ENCODE measurements at places on chromosomes 1 and 21.

DNA sequence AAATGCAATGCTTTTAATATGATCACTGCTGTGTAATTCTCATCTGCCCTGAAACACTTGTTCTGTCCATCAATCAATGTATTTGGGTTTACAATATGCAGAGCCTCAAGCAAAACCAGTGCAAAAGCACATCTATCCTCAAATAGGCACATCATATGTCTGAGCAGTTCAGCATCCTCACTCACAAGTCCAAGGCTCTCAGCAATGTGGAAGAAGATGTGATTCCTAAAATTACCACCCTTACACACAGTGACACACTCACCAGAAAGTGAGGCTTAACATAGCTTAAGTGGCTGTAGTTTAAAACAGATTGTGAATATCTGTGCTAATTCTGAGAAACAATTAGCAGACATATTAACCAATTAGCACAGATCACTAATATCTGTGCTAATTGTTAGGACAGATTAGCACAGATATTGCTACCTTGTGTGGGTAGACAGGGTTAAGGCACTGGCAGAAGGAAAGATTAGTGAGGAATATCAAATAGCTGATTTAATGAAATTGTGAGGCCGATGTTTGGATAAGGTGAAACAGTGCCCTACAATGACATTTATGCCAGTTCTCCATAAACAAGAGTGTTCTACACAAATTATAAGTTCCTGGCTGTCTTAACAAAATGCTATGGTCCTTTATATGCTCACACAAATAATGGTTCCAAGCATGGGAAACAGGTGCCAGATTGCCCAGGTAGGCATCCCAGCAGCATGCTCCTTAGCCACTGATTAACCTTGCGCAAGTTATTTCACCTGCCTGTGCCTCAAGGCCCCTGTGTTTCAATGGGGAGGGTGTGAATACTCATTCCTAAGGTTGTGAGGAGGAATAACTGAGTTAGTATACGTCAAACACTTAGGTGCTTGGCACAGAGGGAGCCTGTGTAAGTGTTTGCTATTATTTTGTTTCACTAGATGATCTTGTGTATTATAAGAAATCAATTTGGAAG, 41.7 kb downstream of the MRPL39 start:
- DNase-seq, result no peak

- no peak for DNase-seq
Measured at GRCh38 chr1:155474146-155474545, 88.5 kb downstream of the ASH1L start.

DNA sequence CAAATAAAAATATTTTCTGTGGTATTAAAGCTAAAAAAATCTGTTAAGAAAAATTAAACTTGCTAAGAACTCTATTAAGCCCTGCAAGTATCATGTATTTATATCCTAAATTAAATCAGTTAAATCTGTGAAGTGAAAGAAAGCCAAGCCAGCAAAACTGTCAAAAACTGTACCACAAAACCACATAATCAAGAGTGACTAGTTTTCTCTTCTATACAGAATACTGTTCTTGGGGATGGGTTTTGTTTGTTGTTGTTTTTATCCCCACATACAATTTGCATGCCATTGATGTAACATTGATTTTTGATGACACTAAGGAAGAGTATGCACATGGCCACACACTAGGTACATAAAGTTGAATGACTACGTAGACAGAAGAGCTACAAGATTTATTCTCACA, 20.4 kb downstream of the DPH5 start:
- no peak for DNase-seq

DNA sequence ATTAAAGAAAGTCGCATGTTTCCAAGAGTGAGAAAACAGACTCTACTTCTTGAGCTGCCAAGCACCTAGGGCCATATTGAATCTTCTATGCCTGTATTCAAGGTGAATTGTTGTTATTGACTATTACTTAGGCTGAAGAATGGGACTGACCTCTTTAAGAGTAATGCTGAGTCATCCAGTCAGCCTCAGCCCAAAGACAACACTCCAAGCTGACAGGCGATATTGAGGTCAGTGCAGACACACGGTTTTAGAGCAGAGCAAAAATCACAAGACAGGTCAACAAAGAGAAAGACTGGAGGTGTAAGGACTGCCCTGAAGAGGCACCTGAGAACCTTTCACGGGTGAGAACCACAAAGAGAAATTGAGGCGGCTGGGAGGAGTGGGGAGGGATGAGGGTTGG, 146.9 kb downstream of the MIS18A start:
- no peak for DNase-seq

GRCh38 chr1:235017719-235018118, 110.9 kb downstream of the TOMM20 start:
- DNase-seq, result no peak

DNA sequence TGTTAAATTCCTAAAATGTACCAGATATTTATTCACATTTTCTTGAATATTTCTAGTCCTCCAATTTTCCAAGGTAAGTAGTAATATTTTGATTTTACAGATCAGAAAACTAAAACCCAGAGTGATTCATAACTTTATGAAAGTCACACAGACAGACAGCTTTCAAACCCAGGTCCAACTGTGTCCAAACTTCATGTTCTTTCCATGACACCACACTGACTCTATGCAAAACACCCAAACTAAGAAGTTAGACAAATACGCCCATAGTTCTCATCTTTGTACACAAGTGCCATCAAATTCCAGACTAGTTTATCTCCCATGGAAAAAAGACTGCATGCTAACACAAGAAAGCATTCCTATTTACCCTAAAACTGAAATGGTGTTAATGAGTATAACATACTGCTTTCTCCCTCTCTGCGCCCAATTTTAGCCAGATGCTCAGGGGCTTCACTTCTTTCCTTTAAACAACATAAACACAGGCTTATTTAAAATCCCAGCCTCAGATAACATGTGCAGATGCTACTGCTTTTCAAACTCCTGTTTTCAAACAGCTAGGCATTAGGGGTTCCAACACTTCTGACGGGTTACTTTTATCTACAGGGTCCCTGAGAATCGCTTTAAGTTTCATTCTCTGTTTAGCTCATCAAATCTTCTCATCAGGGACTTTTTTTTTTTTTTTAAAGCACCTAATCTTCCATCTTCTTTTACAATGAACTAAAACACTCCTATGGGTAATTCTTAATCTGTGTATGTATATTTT, 44.6 kb downstream of the WASF2 start:
- no peak for DNase-seq

- no peak for DNase-seq
Measured at GRCh38 chr1:30712583-30712982, 10.8 kb downstream of the MATN1 start.

DNA sequence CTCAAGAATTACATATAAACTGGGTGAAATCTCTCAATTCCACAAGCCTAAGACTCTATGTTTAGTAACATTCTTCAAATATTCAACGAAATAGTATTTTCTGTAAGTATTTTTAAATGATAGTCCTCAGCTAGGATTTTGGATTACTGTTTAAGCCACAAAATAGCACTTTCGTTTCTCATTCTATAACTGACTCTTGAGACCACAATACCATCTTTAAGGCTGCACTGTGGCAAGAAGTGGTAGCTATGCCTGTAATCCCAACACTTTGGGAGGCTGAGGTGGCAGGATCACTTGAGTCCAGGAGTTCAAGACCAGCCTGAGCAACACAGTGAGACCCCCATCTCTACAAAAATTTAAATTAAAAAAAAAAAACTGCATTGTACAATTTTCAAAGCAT, 126.7 kb downstream of the CDC42BPA start:
- no peak for DNase-seq

DNA sequence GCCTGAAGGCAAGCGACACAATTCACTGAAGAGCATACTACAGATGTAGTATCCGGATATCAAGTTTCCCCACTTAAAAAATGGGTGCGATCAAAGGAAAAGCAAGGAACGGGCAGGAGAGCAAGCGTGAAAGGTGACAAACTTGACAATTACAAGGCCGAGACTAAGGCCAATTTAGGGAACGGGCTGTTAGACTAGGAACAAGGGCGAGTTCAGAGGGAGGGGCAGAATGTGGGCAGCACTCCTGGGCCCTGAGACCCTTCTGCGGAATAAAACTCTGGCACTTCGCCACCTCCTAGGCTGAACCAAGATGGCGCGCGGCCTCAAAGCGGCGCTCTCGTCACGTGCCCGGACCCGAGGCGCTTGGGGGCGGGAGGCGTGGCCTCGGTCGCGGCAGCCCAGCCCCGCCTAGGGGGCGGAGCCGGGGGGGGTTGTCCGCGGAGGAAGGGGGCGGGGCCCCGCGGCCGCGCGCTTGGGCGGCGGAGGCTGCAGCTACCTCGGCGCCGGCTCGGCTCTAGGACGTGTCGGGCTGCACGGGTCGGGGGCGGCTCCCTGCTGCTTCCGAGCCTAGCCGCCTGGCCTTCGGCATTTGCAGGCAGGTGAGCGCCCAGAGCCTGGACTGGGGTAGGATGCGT, at the start of gene PPFIA4:
TSS of gene PPFIA4 (plus strand) at position 461 of the 635 bp plus-strand sequence. CDS start 12,518 bp downstream, outside the sequence.
- DNase-seq, result no peak

GRCh38 chr1:4762146-4762545, 107.7 kb downstream of the AJAP1 start:
- DNase-seq, result no peak

DNA sequence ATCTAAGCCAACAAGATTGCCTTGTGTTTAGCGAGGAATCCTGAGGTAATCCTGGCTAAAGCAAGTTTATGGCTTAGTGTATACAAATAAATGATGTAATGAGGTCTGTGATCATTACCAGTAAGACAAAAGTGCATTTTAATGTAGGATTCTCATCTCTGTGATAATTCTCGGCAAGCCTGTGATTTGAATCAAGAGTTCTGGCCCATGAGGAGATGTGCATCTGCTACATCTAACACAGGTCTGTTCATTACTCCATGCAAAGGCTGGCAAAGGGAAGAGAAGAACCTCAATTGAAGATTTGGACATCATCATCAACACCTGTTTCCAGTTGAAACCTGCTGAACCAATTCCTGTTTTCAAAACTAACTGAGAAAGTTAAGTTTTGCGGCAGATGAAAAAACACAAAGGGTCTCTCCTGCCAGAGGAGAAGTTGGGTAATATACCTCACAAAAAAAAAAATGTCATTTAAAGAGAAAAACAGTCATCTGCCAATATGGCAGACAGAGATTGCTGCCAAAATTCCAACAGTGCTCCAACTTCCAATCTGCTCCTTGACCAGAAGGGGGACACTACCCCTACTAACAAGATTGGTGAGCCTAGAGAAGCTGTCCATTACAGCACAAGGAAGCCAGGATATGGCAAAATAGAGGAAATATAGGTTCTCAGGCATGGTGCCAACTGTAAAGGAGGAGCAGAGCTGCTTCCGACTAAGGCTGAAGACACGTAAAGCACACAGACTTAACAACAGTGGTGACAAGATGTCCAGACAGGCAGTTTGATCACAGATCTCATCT, 453.7 kb downstream of the TTLL7 start:
- no peak for DNase-seq

All from NK-92 treated with Interleukin-12 subunit alpha and Interleukin-12 subunit beta, amount 100 ng/mL, for 24 hours (cell line).